Anterior cingulate cortex (tissue), 58 donors: ENCODE measurements at places on chromosomes 1 and 21.

DNA sequence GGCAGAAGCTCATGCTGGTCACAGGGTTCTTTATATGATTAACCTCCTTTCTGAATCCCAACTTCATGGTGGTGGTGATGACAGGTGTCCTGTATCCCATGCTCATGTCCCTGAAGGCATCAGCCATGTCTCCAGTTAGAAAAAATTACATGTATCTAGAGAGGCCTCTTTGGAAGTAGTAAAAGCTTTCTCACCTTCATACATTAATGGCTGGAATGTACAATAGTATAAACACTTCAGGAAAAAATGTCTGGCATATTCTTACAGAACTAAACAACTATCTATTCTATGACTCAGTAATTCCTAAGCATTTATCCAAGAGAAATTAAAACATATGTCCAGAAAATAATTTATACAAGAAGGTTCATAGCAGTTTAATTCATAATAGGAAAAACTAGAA lies 34.0 kb downstream of the ADAM30 start:
- DNase-seq, result no peak

- DNase-seq, result no peak
These were observed 36.0 kb upstream of the ATP2B4 start for GRCh38 chr1:203590603-203591002.

GRCh38 chr1:1858382-1859086 lies 32.4 kb downstream of the GNB1 start:
- DNase-seq, result no peak

GRCh38 chr1:209752890-209753289 lies 3.0 kb upstream of the TRAF3IP3 start:
- no peak for DNase-seq

DNA sequence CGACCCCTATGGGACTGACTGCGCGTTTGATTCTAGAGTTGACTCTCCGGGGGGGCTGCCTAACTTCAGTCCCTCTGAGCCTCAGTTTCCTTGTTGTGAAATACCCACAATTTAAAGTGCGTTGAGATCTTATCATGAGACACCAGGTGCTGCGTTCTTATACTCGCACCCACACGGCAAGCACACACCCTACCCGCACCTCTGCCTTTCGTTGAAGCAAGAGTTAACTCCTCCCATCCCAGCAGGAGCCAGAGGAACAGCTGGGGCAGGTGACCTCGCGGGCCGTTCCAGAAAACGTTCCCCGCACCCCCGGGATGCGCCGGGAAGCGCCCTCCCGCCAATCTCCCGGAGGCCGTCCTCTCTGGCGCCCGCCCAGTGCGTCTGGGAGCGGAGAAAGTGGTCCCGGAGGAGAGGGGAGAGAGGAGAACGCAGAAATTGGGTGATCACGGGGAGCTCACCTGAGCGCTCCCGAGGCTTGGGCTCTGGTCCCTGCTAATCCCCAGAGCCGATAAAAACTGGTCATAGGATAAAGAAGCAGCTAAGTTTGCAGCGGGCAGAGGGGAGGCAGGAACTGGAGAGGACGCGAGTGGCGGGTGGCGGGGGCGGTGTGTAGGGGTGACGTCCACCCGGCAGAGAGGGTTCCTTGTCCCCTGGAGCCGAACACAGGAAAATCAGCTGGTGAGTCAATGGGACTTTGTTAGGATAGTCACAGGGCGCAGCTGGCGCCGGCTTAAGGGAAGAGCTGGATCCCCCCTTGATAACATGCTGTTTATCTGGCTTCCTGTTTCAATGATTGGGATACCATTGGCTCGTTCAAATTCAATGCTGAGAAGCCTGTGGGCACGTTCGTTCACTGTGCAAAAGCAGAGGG lies 869 bp downstream of the NAV1 start:
- DNase-seq, result peak; percentile 64
